ENCODE measurements at places on chromosomes 7 and 10. TPM values are rescaled to one million over a fixed set of nuclear protein-coding genes. Genes with fewer than 3 reads are reported as not detected.

- H3K4me1 ChIP-seq = peaks cover 51% of the 10 kb centered on the region
- no peaks in the 10 kb centered on the region for H3K27me3 ChIP-seq
- DNase-seq = peak; percentile 46
- no peaks in the 10 kb centered on the region for H3K36me3 ChIP-seq
- H3K4me3 ChIP-seq = peak within 1 kb of the TSS; percentile 95
These were observed at the start of gene UBTD1 for GRCh38 chr10:97498841-97499560. UBTD1 (plus strand) TSS chr10:97498924; CDS start chr10:97499204, 280 bp downstream.

- peaks cover 7% of the 10 kb centered on the region for H3K4me1 ChIP-seq
- no peaks in the 10 kb centered on the region for H3K27me3 ChIP-seq
- no peak overlapping the region for H3K27ac ChIP-seq
- H3K4me3 ChIP-seq = no peak overlapping the region
- no peaks in the 10 kb centered on the region for H3K36me3 ChIP-seq
These were observed 269.2 kb downstream of the BAMBI start for GRCh38 chr10:28946479-28946878.

FRMD4A gene
- 4.4 TPM for total RNA-seq

DNA sequence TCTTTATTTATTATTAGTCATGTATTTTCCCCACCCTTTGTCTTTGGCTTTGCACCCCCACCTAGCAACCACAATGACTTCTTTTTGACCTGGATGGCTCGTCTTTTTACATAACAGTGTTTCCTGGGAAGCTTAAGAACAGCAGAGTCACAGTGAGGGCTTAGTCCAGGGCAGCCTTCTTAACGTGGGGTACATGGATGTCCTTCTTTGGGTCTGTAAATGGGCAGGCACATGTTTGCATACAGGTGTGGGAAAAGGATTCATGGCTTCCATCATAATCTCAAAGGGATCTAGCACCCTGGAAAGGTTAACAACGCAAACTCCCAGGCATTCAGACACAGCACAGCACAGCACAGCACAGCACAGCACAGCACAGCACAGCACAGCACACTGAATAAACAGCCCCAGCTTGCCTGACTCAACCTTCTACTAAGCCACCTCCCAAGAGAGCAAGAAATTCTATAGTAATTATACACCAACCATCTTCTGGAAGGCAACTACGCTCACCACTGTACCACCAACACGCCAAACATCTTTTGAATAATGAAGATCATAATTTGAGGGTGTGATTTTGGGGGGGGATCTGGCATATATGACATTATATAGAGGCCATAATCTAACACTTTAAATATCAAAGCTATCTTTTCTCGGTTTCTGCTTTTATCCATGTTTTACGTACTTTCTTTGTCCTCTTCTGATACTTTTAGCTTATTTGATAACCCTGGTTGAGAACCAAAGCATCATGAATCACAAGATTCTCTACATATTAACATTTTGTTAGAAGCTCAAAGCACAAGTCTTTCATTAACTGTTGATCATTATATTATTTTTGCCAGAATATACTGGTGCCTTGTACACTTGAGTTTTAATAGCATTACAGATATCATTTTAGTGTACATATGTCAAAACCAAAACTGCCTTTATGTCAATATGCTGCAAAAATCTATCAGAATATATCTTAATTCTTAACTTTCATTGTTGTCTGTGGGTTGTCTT lies 177.2 kb upstream of the KLF14 start:
- peak overlapping the region; percentile 36 for H3K4me3 ChIP-seq
- H3K4me1 ChIP-seq = peaks cover 89% of the 10 kb centered on the region
- H3K27me3 ChIP-seq = no peaks in the 10 kb centered on the region
- H3K27ac ChIP-seq = peak overlapping the region; percentile 92

DNA sequence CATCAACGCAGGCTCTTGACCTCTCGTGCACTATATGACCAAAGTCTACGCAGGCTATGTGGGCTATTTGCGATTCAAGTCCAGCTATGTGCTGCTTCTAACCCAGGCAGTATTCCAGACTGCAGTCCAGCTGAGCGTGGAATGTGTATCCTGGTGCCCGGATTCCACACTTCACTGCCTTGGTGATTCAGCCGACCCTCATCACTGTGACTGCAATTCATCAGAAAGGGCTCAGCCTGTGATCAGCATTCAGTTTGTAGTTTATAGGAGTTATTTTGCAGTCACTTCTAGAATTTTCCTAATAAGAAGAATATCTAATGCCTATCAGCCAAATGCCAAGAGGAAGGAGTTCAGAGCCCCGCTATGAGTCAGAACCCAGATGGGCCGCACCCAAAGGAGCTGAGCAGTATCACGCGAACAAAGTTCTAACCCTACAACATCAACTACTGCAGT lies 119.8 kb upstream of the LANCL2 start:
- DNase-seq = no peak
- H3K27me3 ChIP-seq = no peaks in the 10 kb centered on the region

MYL7 gene
- total RNA-seq = not detected

GRCh38 chr7:116377721-116378120 lies 121.8 kb upstream of the CAV2 start:
- H3K4me3 ChIP-seq = no peak overlapping the region
- H3K4me1 ChIP-seq = peaks cover 3% of the 10 kb centered on the region
- H3K36me3 ChIP-seq = no peaks in the 10 kb centered on the region
- no peak for DNase-seq
- H3K27me3 ChIP-seq = no peaks in the 10 kb centered on the region

ADAM22 gene
- total RNA-seq = 0.31 TPM

DNA sequence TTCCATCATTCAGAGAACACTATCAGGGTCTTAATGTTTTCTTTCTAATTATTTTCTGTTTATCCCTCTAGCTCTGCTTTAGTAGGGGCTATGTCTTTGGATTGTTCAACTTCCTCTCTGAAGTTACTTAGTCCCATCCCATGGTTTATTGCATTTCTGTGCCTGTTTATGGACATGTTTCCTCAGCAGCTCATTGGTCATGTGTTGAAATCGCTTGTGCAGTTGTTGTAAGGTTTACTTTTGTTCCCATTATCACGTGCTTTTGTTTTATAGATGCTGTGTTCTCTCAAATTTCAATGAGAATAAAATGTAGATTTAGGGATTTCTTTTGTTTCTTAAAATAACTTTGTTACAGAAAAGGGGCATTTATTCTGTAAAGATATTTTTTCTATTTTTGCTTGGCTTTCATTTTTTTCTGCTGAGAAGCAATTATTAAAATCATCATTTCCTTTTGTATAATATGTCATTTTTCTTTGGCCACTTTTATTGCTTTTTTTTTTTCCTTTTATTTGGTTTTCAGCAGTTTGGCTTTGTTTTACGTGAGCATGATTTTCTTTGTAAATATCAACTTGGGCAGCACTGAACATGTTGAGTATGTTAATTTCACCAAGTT lies 110.9 kb downstream of the CCDC7 start:
- DNase-seq = no peak
- H3K4me3 ChIP-seq = no peak overlapping the region
- H3K36me3 ChIP-seq = no peaks in the 10 kb centered on the region

- H3K4me3 ChIP-seq = no peak overlapping the region
- no peak overlapping the region for H3K27ac ChIP-seq
- no peaks in the 10 kb centered on the region for H3K36me3 ChIP-seq
- H3K4me1 ChIP-seq = no peaks in the 10 kb centered on the region
These were observed 110.4 kb downstream of the NRCAM start for GRCh38 chr7:108345710-108346336.

DNA sequence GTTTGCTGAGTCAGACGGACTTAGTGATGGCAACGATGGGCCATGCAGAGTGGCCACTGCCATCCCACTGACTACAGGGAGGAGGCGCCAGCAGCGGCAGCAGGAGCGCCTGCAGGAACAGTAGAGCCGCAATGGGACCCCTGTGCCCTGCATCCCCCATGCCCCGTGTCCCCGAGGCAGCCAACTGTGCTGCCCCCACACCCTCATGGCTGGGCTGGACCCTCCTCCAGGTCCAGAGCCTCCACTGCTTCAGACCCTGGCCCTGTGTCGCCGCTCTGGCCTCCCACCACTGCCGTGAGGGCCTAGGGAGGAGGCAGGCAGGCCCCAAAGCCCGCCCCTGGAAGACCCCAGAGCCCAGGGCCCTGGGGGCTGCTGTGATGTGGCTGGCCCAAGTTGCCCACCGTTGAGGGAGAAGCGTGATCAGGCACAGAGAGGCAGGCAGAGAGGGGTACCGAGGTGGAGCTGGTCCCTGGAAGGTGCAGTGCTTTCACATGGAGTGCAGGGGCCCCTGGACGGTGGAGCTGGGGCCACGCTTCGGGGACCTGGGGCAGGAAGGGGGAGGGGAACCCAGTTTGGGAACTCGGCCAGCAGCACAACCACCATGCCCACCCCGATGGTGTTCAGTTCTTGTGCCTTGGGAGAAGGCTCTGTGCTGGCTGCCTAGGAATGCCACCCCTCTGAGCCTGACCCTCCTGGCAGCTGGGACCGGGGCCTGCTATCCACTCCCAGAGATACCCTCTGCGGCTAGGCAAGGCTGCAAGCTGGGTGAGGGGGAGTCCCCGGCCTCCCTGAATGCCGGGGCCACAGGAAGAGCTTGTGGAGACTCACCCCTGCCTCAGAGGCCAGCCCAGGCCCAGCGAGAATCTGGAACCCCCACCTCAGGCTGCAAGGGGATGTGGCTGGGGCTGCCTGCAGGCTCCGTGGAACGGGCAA lies 32.6 kb downstream of the DKK1 start:
- DNase-seq = no peak
- H3K27me3 ChIP-seq = no peaks in the 10 kb centered on the region
- no peak overlapping the region for H3K4me3 ChIP-seq
- no peaks in the 10 kb centered on the region for H3K36me3 ChIP-seq
- no peak overlapping the region for H3K27ac ChIP-seq

DNA sequence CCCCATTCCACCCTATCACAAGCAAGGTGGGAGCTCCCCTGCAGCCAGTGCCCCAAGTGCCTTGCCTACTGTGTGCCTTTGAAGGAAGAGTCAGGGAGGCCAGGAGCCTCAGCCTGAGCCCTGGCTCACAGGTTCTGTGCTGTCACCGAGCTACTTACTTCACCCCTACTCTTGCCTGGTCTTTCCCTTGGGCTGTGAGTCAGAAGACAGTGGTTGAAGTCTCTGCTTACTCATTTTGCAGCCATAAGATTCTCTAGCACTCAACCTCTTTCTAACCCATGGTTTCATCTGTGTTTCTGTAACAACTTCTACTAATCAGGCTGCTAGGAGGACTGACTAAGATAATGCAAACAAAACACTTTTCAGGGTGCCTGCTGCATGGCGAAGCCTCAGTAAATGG lies 114.5 kb downstream of the PLCE1 start:
- H3K4me1 ChIP-seq = peaks cover 7% of the 10 kb centered on the region
- H3K27me3 ChIP-seq = no peaks in the 10 kb centered on the region
- no peaks in the 10 kb centered on the region for H3K36me3 ChIP-seq
- DNase-seq = no peak

ADCY1 gene
- 3.5 TPM for total RNA-seq

GRCh38 chr10:123986736-123987135 lies 95.1 kb upstream of the CPXM2 start:
- H3K27me3 ChIP-seq = peaks cover 11% of the 10 kb centered on the region
- H3K4me1 ChIP-seq = no peaks in the 10 kb centered on the region
